ENCODE measurements at places on chromosomes 6 and 20. TPM values are rescaled to one million over a fixed set of nuclear protein-coding genes. Genes with fewer than 3 reads are reported as not detected.

The GGTLC1 gene
- not detected for total RNA-seq

The HSPA12B gene
- not detected for total RNA-seq

The ACTL10 gene
- total RNA-seq, result 3.7 TPM

The UBE3D gene
- 8.6 TPM for total RNA-seq

The ZBTB24 gene
- total RNA-seq, result 18.9 TPM

The CDC40 gene
- total RNA-seq, result 25.7 TPM

The RGS17 gene
- not detected for total RNA-seq

The MROH8 gene
- total RNA-seq, result 1.3 TPM

The SMOC2 gene
- not detected for total RNA-seq

The EDN3 gene
- not detected for total RNA-seq

The SPEF1 gene
- total RNA-seq, result not detected

The DSTN gene
- total RNA-seq, result 65.6 TPM

The TRIM40 gene
- total RNA-seq, result not detected

The TPBG gene
- total RNA-seq, result not detected

The TBXT gene
- total RNA-seq, result not detected

The SMLR1 gene
- total RNA-seq, result not detected

The PCSK2 gene
- total RNA-seq, result not detected

The ID4 gene
- total RNA-seq, result not detected

The PRL gene
- total RNA-seq, result not detected

The HRH3 gene
- total RNA-seq, result not detected

The NFATC2 gene
- total RNA-seq, result 65.0 TPM

The TRIM26 gene
- total RNA-seq, result 60.1 TPM

The SUPT3H gene
- total RNA-seq, result 12.4 TPM

The CENPW gene
- total RNA-seq, result 42.7 TPM

The PSORS1C2 gene
- total RNA-seq, result not detected

The IFNGR1 gene
- total RNA-seq, result 13.9 TPM

The SLC22A3 gene
- total RNA-seq, result not detected

The ADIG gene
- not detected for total RNA-seq

The PSORS1C1 gene
- total RNA-seq, result not detected

The BTNL2 gene
- total RNA-seq, result not detected

The PROKR2 gene
- total RNA-seq, result not detected

The TRIM38 gene
- total RNA-seq, result 24.5 TPM

The CRISP1 gene
- not detected for total RNA-seq

The FBXO30 gene
- 6.6 TPM for total RNA-seq

The TULP4 gene
- total RNA-seq, result 24.0 TPM

The PCK1 gene
- total RNA-seq, result not detected

The CD24 gene
- 0.49 TPM for total RNA-seq

The BANF2 gene
- total RNA-seq, result not detected

The BFSP1 gene
- total RNA-seq, result 0.43 TPM

The GSTA2 gene
- total RNA-seq, result not detected

The NRN1 gene
- 4.8 TPM for total RNA-seq

The PNPLA1 gene
- total RNA-seq, result not detected

The STMN3 gene
- total RNA-seq, result 9.7 TPM

The MAPK13 gene
- total RNA-seq, result 59.4 TPM

The SKIC2 gene
- 93.7 TPM for total RNA-seq

The C20orf202 gene
- total RNA-seq, result 0.12 TPM

The FAM162B gene
- total RNA-seq, result not detected

The HDGFL1 gene
- not detected for total RNA-seq

The B3GAT2 gene
- 0.05 TPM for total RNA-seq

Measured in activated CD4-positive, alpha-beta T cell treated with anti-CD3 and anti-CD28 coated beads, Interleukin-2, amount 10 ng/mL, durations not matched to agents 24 days and 14 days (primary cell).